Activated naive CD4-positive, alpha-beta T cell treated with Interleukin-2 at 50 U/mL for 16 hours (primary cell): ENCODE measurements at places on chromosomes 5 and 9.

- DNase-seq: no peak
Measured at GRCh38 chr5:173557123-173557903, 59.1 kb downstream of the BOD1 start.

GRCh38 chr9:105502276-105502675 is 54.4 kb downstream of the FSD1L start:
- DNase-seq: no peak

- DNase-seq: no peak
Measured at GRCh38 chr9:98341157-98342097, 86.0 kb upstream of the TBC1D2 start.

DNA sequence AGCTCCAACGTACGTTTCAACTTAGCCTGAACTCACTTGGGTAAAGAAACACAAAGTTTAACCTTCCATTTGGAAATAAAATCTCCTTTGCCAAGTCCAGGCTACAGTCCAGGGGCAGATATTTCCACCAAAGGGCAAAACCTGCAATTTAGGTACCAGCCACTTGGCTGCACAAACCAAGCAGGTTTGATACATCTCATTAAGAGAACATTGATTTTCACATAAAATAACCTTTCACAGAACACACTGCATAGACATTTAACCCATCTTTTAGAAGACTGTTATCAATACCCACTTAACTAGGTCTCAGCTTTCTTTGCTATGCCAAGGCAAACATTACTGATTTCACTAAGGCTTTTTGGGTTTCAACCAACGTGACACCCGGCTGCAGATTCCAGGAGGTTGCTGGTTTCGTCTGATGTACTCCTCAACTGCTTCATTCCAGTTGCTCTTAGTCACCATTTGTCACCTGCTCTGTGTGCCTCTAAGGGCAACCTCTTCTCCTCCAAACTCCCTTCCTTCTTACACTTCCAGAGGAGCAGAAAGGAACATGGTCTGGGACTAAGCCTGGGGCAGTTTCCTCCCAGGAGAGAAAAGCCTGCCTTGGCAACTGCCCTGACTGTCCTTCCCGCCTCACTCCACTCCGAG is 67.1 kb downstream of the EPB41L4B start:
- DNase-seq: no peak

GRCh38 chr9:93121316-93122241 is 12.5 kb downstream of the NINJ1 start:
- DNase-seq: no peak

DNA sequence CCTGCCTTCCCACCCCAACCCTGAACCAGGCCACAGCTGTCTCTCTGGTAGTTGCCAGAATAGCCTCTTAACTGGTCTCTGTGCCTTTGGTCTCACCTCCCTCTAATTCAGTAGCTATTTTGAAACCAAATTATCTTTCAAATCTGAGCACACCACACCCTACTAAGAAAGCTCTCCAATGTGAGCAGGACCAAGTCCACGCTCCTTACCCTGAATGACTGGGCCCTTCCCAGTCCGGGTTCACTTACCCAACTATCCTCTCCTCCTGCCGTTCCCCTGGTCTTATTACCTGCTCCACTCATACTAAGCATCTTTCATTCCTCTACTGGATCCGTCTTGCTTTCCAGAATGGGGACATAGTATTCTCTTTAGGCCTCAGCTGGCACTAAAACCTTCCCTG is 16.8 kb downstream of the ANKH start:
- DNase-seq: no peak
